ENCODE measurements at places on chromosomes 12 and 14.

DNA sequence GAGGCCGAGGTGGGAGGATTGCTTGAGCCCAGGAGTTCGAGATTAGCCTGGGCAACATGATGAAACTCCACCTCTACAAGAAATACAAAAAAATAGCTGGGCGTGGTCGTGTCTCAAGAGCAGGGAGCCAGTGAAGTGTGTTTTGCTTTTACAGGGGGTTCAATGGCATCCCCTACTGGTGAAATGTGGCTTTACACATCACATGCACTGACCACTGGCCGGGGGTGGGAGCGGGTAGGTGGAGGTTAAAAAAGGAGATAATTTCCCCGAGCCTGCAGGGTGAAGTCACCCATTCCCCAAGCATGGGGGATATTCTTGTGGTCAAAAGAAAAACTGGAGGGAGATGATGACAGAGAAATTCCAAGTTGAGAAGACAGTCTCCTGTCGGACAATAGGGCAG is 63.6 kb upstream of the PWP1 start:
- DNase-seq: no peak

GRCh38 chr12:128519426-128519825 is 252.5 kb downstream of the TMEM132C start:
- no peak for DNase-seq

DNA sequence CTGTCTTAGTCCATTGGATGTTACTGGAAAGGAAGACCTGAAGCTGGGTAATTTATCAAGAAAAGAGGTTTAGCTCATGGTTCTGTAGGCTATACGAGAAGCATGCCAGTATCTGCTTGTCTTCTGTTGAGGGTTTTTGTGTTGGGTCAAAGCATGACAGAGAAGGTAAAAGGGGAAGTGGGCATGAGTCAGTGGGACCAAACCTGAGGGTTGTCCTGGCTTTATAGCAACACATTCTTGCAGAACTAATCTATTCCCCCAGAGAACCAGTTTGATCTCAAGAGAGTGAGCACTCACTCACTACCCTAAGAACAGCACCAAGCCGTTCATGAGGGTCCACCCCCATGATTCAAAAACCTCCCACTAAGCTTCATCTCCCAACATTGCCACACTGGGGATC is 19.0 kb upstream of the KRAS start:
- no peak for DNase-seq

DNA sequence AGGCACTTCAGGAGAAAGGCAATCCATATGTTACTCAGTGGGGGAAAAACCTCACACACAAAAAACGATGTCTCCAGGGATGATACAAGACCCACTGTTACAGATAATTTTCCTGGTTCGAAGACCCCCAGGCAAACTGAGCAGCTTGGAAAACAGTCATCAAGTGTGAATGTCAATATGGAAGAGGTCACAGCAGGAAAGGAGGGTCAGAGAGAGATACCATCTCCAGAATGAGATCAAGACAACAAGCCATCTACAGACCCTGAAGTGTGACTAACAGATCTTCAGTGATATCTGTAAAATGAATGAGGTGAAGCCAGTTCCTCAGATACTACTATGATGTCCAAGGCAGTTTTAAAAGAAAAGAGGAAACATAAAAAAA is 28.6 kb downstream of the GNS start:
- no peak for DNase-seq

DNA sequence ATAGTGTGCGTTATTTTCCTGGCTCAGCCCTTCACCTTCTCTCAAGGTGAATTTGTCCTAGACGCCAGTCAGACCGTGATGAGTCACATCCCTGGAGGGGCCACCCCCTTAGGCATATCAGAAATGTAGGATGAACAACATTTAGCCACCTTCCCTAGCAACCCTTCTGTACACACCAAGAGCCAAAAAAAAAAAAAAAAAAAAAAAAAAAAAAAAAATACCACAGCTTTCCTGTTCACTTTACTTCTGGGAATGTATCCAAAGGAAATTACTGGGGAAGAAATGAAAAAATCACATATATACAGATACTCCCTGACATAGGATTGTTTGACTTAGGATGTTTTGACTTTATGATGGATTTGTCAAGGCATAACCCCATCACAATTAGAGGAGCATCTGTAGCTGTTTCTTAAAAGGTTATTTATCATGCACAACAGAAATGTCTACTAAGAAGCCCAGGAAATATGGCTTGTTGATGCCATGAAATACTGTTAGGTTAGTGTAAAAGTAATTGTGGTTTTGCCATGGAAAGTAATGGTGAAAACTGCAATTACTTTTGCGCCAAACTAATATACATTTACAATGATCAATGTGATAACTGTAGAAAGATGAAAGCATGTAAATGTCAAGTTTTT is 68.2 kb upstream of the BDKRB2 start:
- DNase-seq: no peak

- DNase-seq: no peak
Measured at GRCh38 chr12:71877335-71878121, 38.0 kb downstream of the TBC1D15 start.

DNA sequence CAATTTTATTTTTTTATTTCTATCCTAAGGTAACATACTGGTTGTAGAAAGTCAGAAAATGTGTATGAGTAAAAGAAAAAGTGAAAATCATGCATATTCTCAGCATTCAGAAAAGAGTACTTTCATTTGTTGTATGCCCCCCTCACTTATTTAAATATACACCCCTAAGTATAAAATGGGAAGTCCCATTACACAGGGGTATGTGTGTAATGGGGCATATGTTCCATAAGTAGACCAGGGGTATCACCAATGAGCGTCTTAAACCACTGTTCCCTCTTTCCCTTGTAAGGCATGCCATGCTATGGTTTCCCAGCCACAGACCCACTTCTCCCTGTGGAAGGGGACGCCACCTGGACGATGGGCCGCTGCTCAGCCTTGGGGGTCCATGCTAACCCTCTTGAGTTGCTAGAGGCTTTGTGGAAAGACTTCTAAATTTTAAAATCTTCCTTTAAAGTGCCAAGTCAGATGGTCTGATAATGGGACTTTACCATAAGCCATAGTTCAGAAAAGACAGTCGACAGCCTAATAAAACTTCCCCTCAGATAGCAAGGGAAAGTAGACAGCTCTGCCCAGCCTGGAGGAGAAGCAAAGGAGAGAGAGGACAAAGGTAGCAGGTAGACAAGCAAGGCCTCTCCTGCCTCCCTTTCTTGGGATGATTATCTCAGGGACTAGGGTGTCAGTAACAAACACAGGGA is 118.2 kb downstream of the ZFP36L1 start:
- no peak for DNase-seq

DNA sequence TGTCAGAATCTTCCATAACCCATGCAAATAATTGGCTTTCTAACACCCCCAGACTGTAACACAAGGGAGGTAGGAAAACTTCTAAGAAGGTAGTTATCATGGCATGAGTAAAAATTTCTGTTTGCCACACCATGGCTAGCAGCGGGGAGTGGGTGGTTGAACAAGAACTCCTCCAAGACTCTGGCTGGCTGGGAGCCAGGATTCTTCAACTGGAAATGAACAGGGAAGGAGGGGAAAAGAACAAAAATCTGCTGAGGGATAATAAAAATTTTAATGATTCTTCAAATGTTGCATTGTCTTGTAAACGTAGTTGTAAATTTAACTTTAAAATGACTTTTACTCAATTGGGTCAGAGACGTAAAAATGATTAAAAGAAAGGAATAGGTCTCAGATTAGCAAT is 78.9 kb downstream of the AKAP6 start:
- no peak for DNase-seq

DNA sequence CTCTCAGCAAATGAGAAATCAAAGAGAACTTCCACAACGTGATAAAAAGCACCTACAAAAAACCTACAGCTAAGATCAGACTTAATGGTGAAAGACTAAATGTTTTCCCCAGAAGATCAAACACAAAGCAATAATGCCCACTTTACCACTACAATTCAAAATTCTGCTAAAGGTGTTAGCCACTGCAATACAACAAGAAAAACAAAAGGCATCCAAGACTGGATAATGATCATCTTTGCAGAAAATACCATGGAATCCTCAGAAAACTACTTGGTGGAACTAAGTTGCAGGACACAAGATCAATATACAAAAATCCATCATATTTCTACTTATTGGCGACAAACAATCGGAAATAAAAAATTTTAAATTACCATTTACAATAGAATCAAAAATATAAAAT is 6.5 kb downstream of the DDX24 start:
- no peak for DNase-seq

- no peak for DNase-seq
Measured at GRCh38 chr12:49131894-49132461, 783 bp upstream of the TUBA1B start.

GRCh38 chr12:53998110-53998899 is 1.7 kb upstream of the HOXC9 start:
- DNase-seq: no peak

DNA sequence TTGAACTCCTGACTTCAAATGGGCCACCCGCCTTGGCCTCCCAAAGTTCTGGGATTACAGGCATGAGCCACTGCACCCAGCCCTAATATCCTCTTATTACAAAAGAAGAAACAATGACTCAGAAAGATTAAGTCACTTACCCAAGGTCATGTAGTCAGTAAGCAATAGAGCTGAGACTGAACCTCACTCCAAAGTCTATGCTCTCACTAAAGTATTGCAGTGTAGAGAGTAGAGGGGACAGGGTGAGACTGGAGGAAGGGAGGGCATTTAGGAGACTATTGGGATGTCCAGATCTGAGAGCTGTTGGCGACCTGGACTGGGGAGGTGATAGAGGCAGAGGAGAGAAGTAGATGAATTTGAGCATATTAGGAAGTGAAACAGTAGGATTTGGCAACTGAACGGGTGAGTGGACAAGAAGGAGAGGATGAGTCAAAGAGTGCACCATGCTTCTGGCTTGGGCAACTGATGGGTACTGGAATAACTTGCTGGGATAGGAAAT is 11.8 kb downstream of the P2RX7 start:
- no peak for DNase-seq

- DNase-seq: no peak
Measured at GRCh38 chr14:81004575-81004974, 49.2 kb downstream of the TSHR start.

DNA sequence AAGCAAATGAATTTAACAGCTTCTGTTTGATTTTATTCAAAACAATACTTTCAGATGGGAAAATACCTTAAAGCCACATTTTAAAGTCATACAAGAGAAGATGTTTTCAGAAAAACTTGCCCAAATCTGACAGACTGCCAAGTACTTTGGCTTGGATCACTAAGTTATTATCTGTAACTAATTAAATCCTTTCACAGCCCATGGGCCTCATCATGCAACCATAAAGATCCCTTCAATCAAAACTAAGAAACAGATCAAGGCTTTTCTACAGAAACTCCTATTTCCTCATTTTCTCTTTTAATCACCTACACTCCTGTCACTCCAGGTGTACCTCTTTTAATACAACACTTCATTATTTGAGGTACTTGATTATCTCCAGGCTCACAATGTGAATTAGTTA is 28.1 kb downstream of the BLTP3B start:
- DNase-seq: no peak

- no peak for DNase-seq
Measured at GRCh38 chr12:42617622-42618021, 28.1 kb upstream of the PRICKLE1 start.

DNA sequence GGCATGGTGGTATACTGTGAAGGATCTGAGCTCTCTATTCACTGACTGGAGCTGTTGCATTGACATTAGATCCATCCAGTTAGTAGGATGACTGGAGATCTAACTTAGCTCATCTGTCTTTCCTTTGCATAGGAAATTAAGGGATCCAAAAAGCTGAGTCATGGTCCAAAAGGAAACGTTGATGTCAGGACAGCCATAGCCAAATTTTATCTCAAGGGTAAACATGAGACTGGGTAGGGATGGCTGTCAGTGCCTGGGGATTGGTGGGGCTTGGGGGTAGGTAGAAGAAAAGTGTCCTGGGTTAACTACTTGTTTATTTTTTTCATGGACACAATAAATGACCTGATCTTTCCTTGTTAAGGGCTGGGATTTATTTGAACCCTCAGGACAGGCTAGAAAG is 4.6 kb downstream of the FAM177A1 start:
- no peak for DNase-seq

DNA sequence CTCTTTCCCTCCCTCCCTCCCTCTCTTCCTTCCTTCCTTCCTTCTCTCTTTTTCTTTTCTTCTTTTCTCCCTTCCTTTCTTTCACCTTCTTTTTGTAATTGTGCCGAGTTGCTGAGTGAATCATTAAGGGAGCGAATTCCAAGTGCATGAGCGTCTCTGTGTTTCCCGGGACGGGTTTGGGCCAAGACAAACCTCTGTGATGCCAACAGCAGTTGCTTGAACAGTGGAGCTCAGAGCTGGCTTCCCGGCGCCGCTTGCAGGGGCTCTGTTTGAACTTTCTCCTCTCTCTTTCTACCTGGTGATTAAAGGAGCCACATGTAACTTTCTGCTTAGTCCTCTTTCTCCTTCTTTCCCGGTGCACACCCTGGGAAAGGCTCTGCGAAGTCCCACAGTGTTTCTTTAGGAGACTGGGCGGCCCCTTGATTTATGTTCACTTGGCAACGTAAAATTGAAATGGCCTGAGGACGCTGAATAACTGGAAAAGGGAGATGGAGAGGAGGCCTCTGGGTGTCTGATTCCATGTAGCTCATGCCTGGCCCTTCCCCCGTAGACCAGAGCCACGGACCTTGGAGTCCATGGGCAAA is 33.7 kb upstream of the MAP1LC3B2 start:
- no peak for DNase-seq

- DNase-seq: no peak
Measured at GRCh38 chr14:59292921-59293534, 104.6 kb downstream of the DAAM1 start.

- DNase-seq: no peak
Measured at GRCh38 chr14:65000898-65001591, 14.3 kb downstream of the FNTB start.

GRCh38 chr12:108977360-108977759 is 43.5 kb downstream of the SVOP start:
- DNase-seq: no peak

- no peak for DNase-seq
Measured at GRCh38 chr12:1665366-1665765, 25.5 kb upstream of the ADIPOR2 start.

DNA sequence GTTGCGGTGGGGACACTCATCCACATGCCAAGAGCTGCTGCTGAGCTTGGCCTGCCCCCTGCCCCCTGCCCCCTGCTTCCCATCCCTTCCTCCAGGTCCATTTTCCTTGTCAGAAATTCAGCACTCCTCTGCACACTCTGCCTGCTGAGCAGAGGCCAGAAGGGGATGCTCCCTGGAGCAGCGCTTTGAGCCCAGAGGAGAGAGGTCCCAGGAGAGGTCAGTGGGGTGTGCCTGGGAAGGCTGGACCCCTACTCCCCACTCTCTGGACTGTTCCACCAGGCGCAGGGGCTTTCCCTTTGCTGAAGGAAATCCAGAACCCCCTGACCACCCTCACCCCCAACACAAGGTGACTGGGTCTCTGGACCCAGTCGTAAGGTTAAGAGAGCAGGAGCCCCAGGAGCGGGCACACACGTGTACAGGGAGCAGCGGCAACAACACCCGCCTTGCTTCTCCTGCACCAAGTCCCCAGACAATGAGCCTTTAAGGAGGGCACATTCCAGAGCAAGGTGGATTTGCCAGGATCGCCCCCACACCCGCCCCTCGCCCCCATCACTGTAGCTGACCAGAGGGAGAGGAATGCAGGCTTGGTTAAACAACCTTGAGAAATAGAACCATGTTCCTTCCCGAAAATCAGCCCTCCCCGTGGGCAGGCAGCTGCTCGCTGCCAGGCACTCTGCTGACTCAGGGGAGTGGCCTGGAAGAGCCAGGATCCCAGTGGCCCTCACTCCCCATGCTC is 30.7 kb downstream of the ISCA2 start:
- DNase-seq: no peak

All from stimulated activated CD4-positive, alpha-beta T cell treated with anti-CD3 and anti-CD28 coated beads, TNF-alpha, amount 100 ng/mL, for 1 hour (primary cell).